ENCODE measurements at places on chromosomes 1 and 21. TPM values are rescaled to one million over a fixed set of nuclear protein-coding genes. Genes with fewer than 3 reads are reported as not detected.
A peak's percentile ranks its signal among the peaks of the same experiment; 100 is the strongest.

DNA sequence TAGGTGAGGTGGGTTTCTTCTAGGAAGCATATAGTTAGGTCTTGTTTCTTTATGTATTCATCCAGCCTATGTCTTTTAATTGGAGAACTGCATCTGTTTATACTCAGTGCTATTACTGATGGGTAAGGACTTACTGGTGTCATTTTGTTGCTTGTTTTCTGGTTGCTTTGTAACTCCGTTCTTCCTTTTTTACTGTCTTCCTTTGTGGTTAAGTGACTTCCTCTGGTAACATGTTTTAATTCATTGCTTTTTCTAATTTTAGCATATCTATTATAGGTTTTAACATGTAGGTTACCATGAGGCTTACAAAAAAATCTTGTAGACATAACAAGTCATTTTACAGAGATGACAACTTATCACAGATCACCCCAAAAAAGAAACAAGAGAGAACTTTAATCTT is 160.8 kb downstream of the VAV3 start:
- no peak overlapping the region for H3K4me3 ChIP-seq
- H3K27me3 ChIP-seq, result peaks cover 4% of the 10 kb centered on the region
- H3K27ac ChIP-seq, result no peak overlapping the region
- DNase-seq, result no peak
- no peaks in the 10 kb centered on the region for H3K4me1 ChIP-seq

DNAJB4 gene
- 62.6 TPM for total RNA-seq

DNA sequence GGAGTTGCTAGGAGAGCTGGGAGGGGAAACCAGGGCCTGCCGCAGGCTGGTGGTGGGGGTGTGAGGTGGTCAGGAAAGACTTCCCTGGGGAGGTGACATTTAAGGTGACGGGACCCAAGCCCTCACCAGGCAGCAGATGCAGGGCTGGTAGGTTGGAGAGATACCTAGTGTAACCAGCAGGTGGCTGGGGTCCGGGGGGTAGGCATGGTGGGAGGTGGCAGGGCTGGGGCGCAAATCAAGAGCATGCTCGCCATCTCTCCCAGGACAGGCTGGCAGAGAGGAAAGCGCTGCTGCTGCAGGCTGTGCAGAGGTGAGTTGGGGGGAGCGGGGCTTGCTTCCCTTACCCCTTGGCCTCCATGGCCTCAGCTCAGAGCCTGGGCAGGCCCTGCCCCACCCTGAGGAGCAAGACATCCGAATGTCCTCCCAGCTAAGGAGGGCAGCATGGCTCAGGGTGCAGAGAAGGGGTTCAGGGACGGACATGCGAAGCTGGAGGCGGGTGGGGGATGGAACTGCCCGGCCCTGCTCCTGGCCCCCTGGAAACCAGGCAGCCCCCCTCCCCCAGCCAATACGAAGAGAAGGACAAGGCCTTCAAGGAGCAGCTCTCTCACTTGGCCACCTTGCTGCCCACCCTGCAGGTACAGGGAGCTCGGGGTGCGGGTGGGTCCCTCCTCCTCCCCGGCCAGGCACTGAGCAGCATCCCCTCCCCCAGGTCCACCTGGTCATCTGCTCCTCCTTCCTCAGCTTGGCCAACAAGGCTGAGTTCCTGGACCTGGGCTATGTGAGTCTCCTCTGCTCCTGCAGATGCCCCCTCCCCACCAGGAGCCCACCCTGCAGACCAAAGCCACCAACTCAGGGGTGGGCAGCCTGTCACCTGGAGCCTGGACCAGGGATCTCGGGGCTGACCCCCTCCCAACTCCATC is 4.0 kb downstream of the RNF207 start:
- H3K27ac ChIP-seq, result no peak overlapping the region
- H3K4me3 ChIP-seq, result peak overlapping the region; percentile 47
- no peak for DNase-seq

INSRR gene
- total RNA-seq, result not detected

GRCh38 chr1:214402613-214403083 is 121.7 kb downstream of the SMYD2 start:
- H3K36me3 ChIP-seq, result peaks cover 7% of the 10 kb centered on the region
- H3K4me1 ChIP-seq, result peaks cover 4% of the 10 kb centered on the region
- H3K27me3 ChIP-seq, result no peaks in the 10 kb centered on the region
- DNase-seq, result no peak

RHCE gene
- not detected for total RNA-seq

GRCh38 chr1:198903621-198904020 is 264.8 kb downstream of the PTPRC start:
- no peak overlapping the region for H3K4me3 ChIP-seq
- H3K27ac ChIP-seq, result no peak overlapping the region
- H3K4me1 ChIP-seq, result no peaks in the 10 kb centered on the region
- DNase-seq, result no peak
- H3K36me3 ChIP-seq, result no peaks in the 10 kb centered on the region

GNAI3 gene
- 7.2 TPM for total RNA-seq

DNA sequence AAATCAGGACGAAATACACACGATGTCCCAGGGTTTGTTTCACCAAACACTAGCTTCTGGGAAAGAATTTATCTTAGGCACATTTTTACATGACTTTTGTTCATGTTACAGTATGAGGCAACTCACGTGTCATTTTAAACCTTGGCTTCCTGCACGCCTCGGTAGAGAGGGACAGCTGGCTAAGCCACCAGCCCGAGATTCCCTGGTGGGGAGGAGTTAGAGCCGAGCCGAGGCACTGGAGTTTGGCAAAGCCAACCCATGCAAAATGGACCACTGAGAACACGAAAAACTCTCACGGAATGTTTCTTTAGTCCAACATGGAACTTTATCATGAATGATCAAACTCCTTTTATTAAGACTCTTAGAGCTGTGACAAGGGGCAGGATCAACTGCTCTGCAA is 240.0 kb downstream of the DYRK1A start:
- no peak overlapping the region for H3K27ac ChIP-seq
- DNase-seq, result no peak
- no peaks in the 10 kb centered on the region for H3K27me3 ChIP-seq
- H3K4me3 ChIP-seq, result no peak overlapping the region
- H3K4me1 ChIP-seq, result no peaks in the 10 kb centered on the region
- no peaks in the 10 kb centered on the region for H3K36me3 ChIP-seq

- no peak overlapping the region for H3K27ac ChIP-seq
- no peak overlapping the region for H3K4me3 ChIP-seq
- DNase-seq, result no peak
- no peaks in the 10 kb centered on the region for H3K27me3 ChIP-seq
Observed at GRCh38 chr1:107327446-107327845, 186.6 kb downstream of the NTNG1 start.

DNA sequence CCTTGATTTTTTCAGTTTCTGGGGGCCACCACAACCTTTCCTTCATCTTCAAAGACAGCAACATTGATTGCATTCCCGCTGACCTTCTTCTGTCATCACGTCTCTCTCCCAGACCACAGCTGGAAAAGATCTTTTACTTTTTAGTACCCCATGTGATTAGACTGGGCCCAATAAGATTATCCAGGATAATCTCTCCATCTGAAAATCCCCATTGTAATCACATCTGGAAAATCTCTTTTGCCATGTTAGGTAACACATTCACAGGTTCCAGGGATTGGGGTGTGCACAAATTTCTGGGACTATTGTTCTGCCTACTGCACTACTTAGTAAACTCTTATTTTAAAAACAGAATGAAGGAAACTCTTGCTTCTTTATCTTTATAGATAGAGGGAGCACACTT is 47.1 kb upstream of the INSL5 start:
- H3K36me3 ChIP-seq, result no peaks in the 10 kb centered on the region
- H3K4me3 ChIP-seq, result no peak overlapping the region
- H3K4me1 ChIP-seq, result no peaks in the 10 kb centered on the region

DNA sequence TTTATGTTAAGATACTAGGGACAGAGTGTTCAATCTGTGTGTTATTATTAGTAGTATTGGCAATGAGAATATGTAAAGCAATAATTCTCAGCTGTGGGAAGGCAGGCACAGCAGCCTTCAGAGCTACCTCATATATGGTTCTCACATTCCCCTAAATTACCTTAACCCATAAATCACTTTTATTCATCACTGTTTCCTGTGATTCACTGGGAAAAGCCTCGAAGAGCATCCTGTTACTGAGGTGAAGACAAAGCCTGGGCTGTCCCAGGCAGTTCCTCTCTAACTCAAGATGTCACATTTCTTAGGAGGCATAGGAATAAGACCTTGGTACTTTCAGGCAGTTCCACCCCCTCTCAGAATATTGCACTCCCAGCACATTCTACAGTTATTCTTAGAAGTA is 965.7 kb downstream of the NCAM2 start:
- no peaks in the 10 kb centered on the region for H3K4me1 ChIP-seq

- no peak overlapping the region for H3K4me3 ChIP-seq
- H3K36me3 ChIP-seq, result no peaks in the 10 kb centered on the region
- no peaks in the 10 kb centered on the region for H3K4me1 ChIP-seq
- no peaks in the 10 kb centered on the region for H3K27me3 ChIP-seq
- no peak overlapping the region for H3K27ac ChIP-seq
- no peak for DNase-seq
Observed at GRCh38 chr1:53448241-53448841, 10.9 kb upstream of the DMRTB1 start.

GRCh38 chr1:145871994-145872924 is 13.4 kb upstream of the PIAS3 start:
- peaks cover 3% of the 10 kb centered on the region for H3K36me3 ChIP-seq
- no peaks in the 10 kb centered on the region for H3K27me3 ChIP-seq
- DNase-seq, result no peak
- H3K4me3 ChIP-seq, result peak overlapping the region; percentile 66
- peaks cover 43% of the 10 kb centered on the region for H3K4me1 ChIP-seq
- H3K27ac ChIP-seq, result peak overlapping the region; percentile 89

- DNase-seq, result no peak
- no peaks in the 10 kb centered on the region for H3K27me3 ChIP-seq
- H3K4me3 ChIP-seq, result peak overlapping the region; percentile 43
- no peak overlapping the region for H3K27ac ChIP-seq
Observed at GRCh38 chr1:27360159-27361043, 6.4 kb downstream of the MAP3K6 start.

DNA sequence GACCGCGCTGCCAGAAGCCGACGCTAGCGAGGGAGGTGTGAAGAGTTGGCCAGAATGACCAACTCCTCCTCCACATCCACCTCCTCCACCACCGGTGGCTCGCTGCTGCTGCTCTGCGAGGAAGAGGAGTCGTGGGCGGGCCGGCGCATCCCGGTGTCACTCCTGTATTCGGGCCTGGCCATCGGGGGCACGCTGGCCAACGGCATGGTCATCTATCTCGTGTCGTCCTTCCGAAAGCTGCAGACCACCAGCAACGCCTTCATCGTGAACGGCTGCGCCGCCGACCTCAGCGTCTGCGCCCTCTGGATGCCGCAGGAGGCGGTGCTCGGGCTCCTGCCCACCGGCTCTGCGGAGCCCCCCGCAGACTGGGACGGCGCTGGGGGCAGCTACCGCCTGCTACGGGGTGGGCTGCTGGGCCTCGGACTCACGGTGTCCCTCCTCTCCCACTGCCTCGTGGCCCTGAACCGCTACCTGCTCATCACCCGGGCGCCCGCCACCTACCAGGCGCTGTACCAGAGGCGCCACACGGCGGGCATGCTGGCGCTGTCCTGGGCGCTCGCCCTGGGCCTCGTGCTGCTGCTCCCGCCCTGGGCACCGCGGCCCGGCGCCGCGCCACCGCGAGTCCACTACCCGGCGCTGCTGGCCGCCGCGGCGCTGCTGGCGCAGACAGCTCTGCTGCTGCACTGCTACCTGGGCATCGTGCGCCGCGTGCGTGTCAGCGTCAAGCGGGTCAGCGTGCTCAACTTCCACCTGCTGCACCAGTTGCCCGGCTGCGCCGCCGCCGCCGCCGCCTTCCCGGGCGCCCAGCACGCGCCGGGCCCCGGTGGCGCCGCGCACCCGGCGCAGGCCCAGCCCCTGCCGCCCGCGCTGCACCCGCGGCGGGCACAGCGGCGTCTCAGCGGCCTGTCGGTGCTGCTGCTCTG is 1.2 kb downstream of the GPR88 start:
- no peak overlapping the region for H3K27ac ChIP-seq
- DNase-seq, result no peak
- peaks cover 4% of the 10 kb centered on the region for H3K27me3 ChIP-seq

DLGAP3 gene
- 0.83 TPM for total RNA-seq

NBPF19 gene
- 12.2 TPM for total RNA-seq

DNA sequence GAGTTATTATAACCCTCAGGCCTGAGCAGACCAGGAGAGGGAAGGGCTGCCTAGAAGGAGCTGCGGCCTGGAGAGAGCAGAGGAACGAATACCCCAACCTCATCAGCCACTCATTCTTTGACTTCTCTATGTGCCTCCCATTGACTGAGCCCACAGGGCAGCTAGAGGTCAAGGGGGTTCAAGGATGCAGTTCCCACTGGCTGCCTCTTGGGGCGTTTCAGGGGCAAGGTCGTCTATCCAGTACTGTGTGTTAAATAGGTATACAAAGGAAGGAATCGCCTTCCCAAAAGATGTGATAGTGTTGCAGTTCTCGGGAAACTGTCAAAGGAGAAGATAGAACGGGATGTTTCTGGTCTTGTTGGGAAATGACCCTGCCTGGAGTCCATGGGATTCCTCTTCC is 250.6 kb downstream of the PRDM2 start:
- H3K27ac ChIP-seq, result no peak overlapping the region
- H3K36me3 ChIP-seq, result no peaks in the 10 kb centered on the region
- DNase-seq, result no peak
- H3K4me3 ChIP-seq, result no peak overlapping the region
- peaks cover 4% of the 10 kb centered on the region for H3K4me1 ChIP-seq

RGS16 gene
- total RNA-seq, result 0.83 TPM

DARS2 gene
- 7.8 TPM for total RNA-seq

E2F2 gene
- total RNA-seq, result not detected

- no peaks in the 10 kb centered on the region for H3K4me1 ChIP-seq
- no peak overlapping the region for H3K4me3 ChIP-seq
- H3K36me3 ChIP-seq, result no peaks in the 10 kb centered on the region
- no peaks in the 10 kb centered on the region for H3K27me3 ChIP-seq
Observed at GRCh38 chr1:22860883-22861385, 111.7 kb downstream of the LACTBL1 start.

DNA sequence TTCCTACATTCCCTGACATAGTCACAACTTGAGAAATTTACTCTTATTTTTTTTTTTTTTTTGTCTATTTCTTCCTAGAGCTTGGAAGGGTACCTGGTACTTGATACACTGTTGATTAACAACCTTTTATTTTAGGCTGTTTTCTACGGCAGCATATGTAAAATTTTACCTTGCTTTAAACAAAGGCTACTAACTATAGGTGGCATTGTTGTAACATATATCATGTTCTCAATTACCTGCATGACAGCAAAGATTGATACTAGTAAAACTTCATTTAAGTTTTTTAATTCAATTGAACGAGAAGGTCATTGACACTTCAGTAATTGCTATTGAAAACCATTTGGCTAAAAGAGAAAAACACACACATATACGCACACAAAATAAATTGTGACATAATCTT is 238.3 kb upstream of the ESRRG start:
- H3K4me3 ChIP-seq, result no peak overlapping the region
- no peak overlapping the region for H3K27ac ChIP-seq
- H3K4me1 ChIP-seq, result no peaks in the 10 kb centered on the region
- H3K27me3 ChIP-seq, result no peaks in the 10 kb centered on the region
- no peak for DNase-seq
- H3K36me3 ChIP-seq, result no peaks in the 10 kb centered on the region

DNA sequence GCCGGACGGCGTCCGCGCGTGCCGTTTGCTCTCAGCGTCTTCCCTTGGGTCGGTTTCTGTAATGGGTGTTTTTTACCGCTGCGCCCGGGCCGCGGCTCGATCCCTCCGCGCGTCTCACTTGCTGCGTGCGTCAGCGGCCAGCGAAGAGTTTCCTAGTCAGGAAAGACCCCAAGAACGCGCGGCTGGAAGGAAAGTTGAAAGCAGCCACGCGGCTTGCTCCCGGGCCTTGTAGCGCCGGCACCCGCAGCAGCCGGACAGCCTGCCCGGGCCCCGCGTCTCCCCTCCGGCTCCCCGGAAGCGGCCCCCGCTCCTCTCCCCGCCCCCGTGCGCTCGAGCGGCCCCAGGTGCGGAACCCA is 159.8 kb downstream of the RUNX1 start:
- H3K27ac ChIP-seq, result peak overlapping the region; percentile 82
- H3K36me3 ChIP-seq, result no peaks in the 10 kb centered on the region
- peaks cover 56% of the 10 kb centered on the region for H3K27me3 ChIP-seq
- peak; percentile 90 for DNase-seq

ICOSLG gene
- 0.42 TPM for total RNA-seq

ZNF593OS gene
- not detected for total RNA-seq

Measured in esophagus muscularis mucosa (tissue), 4 donors.